ENCODE measurements at places on chromosomes 11 and 22.

DNA sequence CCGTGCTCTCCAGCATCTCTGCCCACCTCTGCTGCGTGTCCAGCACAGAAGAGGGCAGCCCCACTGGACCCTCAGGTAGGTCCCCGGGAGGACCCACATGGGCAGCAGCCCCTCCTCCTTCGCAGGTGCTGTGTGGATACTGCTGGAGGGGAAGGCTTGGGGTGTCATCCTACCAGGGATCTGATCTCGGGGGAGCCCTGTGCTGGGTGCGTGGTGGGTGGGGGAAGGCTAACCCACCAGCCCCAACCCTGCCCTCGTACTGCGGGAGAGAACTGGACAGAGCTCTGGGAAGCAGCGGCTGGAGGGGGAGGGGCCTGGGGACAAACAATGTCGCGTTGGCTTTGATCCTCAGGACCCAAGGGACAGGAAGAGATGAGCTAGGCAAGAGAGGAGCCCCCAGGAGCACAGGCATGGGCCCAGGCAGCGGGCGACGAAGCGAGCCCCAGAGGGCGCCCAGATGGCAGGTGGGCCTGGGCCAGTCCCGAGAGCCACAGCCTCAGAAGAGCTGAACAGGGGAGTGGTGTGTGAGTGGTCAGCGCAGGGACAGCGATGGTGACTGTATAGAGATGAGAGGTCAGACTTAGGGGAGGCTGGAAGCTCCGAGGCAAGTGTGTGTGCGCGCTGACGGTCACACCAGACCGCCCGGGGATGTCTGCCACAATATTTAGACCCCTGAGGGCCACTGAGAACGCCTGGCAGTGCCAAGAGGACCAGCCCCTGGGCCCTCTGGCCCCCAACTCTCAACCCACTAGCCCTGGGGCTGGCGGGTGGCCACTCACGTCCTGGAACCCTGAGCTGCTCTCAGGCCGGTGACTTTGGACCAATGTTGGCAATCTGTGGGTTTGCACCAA is 1.4 kb upstream of the PIM3 start:
- DNase-seq = peak; percentile 44

DNA sequence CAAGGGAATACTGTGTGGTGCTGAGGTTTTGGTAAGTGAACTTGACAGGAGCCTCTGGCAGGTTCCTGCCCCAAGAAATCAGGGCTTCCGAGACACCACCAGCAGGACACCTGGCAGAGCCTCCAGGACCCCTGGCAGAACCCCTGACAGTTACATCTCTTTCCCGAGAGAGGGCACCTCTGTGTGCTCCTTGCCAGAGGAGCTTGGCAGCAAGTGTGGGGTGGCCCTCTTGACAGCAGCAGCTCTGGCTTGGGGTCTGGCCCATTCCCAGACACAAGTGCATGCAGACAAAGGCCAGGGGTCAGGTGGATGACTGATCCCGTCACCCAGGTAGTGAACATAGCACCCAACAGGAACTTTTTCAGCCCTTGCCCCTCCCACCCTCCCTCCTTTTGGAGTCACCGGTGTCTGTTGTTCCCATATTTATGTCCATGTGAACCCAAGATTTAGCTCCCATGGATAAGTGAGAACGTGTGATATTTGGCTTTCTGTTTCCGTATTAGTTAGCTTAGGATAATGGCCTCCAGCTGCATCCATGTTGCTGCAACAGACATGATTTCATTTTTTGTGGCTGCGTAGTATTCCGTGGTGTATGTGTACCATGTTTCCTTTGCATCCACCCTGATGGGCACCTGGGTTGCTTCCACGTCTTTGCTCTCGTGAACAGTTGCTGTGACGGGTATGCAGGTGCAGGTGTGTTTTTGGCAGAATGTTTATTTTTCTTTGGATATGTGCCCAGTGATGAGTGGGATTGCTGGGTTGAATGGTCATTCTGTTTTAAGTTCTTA is 21.2 kb upstream of the OSBPL5 start:
- peak; percentile 5 for DNase-seq

DNA sequence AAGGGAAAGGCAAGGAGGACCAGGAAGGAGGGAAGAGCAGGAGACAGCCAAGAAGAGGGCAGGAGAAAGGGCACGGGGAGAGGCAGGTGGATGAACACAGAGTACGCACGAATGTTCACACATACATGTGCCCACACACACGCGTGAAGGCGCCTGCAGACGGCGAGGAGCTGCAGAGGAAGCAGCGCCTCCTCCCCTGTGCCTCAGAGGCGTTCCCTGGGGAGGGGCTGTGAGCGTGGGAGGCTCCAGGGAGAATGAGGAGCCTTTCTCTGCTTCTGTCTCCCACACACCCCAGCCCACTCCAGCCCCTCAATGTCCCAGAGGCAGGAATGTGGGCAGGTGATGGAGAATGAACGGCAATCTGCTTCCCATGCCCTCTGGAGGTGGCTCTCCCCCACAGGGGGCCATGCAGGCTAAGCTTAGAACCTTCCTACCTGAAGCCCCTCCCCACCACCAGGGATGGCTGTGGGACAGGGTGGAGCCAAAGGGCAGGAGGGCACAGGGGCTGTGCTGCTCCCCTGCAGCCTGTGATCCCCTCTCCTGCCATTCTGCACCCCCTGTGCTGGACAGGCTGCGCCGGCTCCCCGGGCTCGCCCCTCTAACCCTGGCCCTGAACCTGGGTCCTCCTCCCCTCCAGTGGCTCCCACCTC is 25.3 kb downstream of the PPM1F start:
- no peak for DNase-seq

- no peak for DNase-seq
These were observed 7.4 kb downstream of the OR4C6 start for GRCh38 chr11:55669376-55669775.

DNA sequence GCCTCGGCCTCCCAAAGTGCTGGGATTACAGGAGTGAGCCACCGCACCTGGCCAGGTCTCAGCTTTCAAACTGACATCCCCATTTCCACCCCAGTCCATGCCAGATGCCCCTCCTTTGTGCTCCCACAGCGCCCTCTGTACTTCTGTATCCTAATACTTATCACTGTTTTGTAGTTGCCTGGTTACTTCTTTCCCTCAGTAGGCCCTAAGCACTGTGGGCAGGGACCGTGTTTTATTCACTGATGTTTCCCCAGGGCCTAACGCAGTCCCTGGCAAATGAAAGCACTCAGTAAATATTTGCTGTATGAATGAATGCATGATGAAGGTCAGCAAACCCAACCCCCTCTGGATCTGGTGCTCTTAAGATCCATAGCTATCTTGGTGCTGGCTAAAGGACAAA is 2.2 kb upstream of the TRIM3 start:
- no peak for DNase-seq

DNA sequence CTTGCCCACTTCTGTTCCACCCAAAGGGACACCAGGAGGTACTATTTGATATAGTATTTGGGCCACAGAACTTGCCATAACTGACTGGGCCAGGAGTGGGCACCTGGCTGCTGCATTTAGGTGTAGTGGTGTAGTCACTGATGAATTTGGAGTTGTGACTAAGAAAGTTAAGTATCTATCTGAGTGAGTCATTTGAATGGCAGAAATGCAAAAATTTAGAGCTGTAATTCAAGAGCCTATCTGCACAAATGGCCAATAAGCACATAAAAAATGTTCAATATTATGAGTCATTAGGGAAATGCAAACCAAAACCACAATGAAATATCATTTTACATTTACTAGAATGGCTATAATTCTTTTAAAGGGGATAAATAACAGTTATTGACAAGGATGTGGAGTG is 14.7 kb downstream of the GLYATL2 start:
- no peak for DNase-seq
